ENCODE measurements at places on chromosomes 7 and 10.

GRCh38 chr7:99720800-99721595 lies 14.0 kb downstream of the CYP3A7 start:
- DNase-seq: no peak

GRCh38 chr7:153475239-153475638 lies 577.0 kb upstream of the DPP6 start:
- no peak for DNase-seq

- no peak for DNase-seq
Measured at GRCh38 chr10:114751856-114752255, 69.7 kb upstream of the FHIP2A start.

DNA sequence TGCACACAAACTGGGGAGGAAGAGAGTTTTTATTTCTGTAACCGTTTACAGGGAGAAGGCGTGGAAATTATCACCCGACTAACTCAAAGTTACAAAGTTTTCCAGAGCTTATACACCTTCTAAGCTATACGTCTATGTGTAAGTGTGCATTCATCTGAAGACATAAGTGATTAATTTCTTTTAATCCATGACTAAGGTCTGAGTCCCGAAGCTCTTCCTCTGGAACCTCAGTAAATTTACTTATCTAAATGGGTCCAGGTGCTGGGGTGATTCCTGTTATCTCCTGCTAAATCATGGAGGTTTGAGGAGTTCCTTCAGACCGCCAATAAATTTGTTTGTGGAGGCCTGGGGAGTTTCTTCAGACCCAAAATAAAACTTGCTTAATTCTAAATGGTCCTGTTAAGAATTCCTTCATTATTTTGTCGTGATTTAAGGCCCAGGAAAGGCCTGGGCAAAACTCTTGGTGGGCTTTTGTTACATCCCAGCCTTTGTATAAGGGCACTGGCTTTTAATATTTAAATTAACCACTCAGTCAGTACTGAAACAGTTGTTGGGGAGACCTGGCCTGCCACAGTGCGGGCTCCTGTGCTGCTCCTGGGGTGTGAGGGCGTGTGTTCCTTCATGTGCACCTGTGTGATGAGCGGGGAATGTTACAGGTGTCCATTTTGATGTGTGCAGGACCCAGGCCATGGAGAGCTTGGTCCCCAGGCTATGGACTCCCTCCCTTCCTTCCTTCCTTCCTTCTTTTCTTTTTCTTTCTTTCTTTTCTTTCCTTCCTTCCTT lies 5.8 kb upstream of the METTL27 start:
- no peak for DNase-seq

DNA sequence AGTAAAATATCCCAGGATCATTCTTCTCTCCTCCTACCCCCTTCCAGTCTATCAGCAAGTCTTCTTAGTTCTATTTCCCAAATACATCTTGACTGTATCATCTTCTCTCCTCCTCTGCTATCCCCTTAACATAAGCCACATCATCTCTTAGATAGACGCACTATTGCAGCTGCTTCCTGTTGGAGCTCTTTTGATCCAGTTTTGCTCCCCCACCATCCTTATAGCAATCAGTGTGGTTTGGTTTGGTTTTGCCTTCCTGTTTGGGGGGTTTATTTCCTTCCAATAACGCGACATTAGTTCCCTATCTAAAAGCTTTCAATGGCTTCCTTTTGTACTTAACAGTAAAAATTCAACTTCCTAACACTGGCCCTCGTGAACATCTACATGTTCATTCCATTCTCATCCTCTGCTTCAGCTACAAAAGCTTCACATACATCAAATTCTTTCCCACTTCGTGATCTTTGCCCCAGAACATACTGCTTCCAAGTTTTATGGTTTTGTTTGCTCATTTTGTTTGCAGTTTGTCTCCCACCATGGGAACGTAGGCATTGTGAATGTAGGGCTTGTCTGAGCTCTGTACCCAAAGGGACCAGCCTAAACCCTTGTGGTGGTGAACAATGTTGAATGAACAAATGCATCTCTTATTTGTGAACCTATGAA lies 33.7 kb upstream of the PLXDC2 start:
- DNase-seq: no peak

- no peak for DNase-seq
Measured at GRCh38 chr10:81026591-81026990, 488.9 kb downstream of the SH2D4B start.

DNA sequence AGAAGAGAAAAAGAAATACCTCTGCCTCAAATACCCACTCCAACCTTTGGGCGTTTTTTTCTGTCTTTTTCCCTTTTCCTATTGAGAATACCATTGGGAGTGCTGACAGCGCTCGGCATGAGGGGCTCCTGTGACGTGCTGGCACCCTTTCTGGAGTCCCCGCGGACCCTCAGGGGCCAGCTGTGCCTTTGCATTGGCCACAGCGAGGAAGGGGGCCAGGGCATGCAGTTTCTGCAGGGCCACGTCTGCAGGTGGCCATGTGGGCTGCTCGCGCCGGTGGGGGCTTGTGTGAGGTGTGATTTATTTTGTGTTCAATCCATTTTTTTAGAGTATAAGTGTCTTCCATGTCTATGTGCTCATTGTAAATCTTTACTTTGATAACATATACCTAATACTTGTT lies 57.4 kb downstream of the INPP5A start:
- DNase-seq: no peak

DNA sequence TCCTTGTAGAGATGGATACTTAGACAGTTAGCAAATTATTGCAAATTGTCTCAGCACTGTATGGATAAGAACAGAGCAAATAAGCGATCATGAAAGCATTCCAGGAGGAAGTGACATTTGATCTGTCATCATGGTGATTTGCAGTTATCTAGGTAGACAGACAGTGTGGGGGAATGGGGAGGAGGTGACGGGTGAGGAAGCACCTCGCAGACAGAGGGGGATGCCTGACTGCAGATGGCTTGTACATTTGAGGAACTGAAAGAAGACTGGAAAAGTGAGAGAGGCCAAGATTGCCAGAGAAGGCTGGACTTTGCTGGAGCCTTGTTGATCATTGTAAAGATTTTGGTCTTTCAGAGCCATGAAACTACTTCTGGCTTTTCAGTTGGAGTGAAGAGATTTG lies 318.2 kb upstream of the CELF2 start:
- DNase-seq: no peak

DNA sequence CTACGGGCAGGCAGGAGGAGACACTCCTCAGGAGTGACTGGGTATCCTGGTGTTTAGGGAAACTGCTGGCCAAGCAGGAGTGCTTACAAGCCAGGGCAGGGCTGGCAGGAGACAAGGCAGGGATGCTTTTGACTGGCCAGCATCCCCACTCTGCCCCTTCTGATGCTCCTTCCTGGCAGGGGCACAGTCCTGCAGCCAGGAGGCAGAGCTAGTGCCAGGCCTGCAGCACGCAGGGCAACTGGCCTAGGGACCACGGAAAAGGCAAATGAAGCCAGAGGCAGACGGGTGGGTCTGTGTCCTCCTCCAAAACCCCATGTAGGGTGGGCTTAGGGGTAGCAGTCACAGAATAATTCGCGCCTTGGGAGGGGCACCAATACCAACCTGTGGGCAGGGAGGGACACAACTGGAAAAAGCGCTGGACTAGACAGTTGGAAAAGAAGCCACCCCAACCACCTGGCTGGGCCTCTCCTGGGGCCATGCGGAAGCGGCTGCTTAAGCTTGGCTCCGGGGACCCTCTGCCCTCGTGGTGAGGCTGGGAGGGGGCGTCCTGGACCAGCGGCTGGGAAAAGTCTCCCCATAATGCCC lies 4.8 kb downstream of the IMPDH1 start:
- no peak for DNase-seq
